ENCODE measurements at places on chromosomes 6 and 20. TPM values are rescaled to one million over a fixed set of nuclear protein-coding genes. Genes with fewer than 3 reads are reported as not detected.

DNA sequence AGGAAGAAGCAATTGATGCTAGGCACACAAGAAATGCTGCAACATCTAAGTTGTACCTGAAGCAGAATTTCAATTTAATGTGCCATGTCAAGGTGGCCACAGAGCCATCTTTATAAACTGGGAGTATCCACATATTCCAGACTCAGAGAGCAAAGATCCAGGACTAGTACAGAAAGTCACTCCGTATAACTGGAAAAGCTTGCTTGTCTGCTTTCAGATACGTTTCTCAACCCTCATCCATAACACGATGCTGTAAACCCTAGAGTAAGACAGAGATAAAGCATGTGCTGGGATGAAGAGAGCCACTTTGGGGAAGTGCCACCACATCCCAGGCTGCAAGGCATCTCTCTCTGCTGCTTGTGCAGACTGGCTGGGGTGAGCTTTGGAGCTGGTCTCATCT lies 134.7 kb downstream of the PACRG start:
- DNase-seq: no peak

- DNase-seq: no peak
Measured at GRCh38 chr6:161836643-161837448, 563.0 kb upstream of the AGPAT4 start.

DNA sequence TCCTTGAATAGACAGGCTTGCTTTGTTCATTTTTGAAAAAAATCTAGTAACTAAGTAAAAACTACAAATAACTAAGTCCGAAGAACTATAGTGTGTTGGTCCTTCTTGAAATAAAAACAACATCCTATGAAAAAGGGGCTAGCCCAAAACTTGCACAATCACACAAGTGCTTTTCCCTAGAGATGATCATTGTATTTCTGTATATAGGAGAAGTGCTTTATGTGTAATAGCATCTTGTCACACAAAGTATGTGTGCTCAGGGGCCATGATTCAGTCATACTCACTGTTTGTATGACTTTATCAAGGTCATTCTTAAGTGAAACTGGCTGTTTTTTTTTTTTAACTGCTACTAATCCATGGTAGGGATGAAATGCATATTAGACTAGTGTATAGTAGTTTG lies 179.8 kb downstream of the DTNBP1 start:
- no peak for DNase-seq

GRCh38 chr6:21847711-21848480 lies 254.3 kb downstream of the SOX4 start:
- DNase-seq: no peak

The DAAM2 gene
- not detected for total RNA-seq
